ENCODE measurements at places on chromosomes 5 and 9. TPM values are rescaled to one million over a fixed set of nuclear protein-coding genes. Genes with fewer than 3 reads are reported as not detected.

The SLC27A6 gene
- polyA plus RNA-seq, result 5.3 TPM

The NCBP1 gene
- 48.7 TPM for polyA plus RNA-seq

The DAPK1 gene
- polyA plus RNA-seq, result 222 TPM

The COL27A1 gene
- 180 TPM for polyA plus RNA-seq

The COL5A1 gene
- polyA plus RNA-seq, result 168 TPM

- DNase-seq, result no peak
These were observed 30.9 kb downstream of the CXXC5 start for GRCh38 chr5:139678751-139679750.

- no peak for DNase-seq
These were observed 28.3 kb upstream of the FRMPD1 start for GRCh38 chr9:37622462-37622861.

GRCh38 chr5:111461934-111462333 is 50.4 kb downstream of the STARD4 start:
- DNase-seq, result no peak

DNA sequence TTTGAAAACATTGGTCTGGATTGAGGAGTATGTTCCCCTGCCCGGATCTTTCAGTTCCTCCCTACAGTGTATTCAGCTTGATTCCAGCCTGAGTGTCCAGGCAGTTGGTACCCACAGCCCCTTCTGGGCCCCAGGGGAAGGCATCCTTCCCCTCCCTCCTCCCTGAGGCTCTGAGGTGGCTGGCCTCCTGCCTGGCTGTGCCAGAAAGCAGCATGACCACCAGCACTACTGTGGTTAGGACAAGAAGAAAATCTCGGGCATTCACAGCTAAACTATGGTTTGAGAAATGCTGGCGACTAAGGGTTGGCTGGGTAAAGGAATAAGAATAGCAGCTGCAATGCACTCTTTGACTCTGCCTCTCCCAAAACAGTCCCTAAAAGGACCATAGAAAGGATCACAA is 84.6 kb upstream of the LIFR start:
- DNase-seq, result no peak

DNA sequence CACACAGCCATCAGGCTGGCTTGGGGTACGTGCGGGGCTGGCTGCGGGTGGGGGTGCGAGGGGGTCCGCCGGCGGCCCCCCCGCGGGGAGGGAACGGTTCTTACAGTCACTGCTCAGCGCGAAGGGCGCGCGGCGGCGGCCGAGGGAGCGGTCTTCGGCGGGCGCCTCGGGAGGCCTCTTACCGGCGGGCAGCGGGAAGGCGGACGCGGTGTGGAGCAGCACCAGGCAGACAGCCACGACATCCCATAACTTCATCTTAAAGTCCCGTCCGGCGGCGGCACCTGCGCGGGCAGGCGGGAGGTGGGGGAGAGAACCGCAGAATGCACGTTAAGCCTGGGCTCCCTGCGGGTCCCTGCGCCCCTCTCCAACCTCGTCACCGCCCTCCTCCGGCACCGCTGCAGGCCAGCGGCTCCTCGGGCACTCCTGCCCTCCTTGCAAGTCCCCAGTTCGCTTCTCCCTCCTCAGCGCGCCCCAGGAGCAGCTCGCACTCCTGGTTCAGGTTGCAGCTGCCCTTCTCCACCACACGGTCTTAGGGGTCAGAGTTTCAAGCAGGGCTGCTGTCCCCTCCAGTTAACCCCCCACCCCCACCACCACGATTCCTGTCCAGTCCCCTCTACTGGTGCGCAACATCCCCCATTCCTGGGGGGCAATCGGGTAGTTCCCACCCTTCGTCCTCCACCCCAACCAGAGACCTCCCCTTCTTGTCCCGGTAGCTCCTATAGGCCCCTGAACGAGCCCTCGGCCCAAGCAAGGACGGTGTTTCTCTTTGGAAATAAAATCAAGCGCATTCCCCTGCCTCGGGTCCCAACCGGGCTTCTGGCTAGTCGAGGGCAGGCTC is 5.1 kb downstream of the GDNF start:
- no peak for DNase-seq
